ENCODE measurements at places on chromosomes 7 and 10.

GRCh38 chr10:104309980-104310978 lies 28.0 kb downstream of the ITPRIP start:
- peak; percentile 63 for DNase-seq

GRCh38 chr7:41599760-41600159 lies 103.1 kb downstream of the INHBA start:
- no peak for DNase-seq

DNA sequence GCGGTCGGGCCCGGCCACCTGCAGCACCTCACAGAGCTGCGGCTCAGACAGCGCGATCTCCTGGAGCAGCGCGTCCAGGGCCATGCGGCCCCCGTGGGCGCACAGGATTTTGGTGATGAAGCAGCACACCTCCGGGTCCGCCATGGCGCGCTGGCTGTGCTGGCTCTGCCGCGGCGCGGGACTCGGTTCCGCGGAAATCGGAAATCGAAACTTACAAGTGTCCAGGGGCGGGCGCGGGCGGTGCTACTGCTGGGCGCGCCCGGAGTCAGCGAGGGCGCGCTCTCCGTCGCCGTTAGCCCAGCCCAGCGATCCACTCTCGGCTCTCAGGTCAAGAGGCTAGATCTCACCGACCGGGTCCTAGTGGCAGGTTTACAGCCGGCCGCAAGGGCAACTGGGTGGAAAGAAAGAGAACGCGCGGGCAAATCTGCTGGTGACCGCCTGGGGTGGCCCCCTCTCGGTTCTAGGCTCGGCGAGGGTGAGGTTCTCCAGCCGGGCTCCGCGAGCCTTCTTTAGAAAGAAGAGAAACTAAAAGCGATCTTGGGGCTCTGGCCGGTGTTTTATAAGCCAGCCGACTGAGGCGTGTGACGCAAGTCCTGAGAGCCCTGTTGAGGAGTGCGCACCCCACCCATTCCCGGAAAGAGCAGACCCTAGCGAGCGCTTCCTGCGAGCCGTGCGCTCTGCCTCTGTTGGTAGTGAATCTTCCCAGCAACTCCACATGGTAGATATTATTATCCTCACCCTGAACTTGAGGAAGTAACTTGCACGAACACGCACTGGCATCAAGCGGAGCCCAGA lies at the start of gene ZC3HAV1:
Gene ZC3HAV1 (minus strand): TSS at position 533 of the 795 bp plus-strand sequence. CDS start 389 bp downstream, at position 144.
- peak; percentile 83 for DNase-seq

DNA sequence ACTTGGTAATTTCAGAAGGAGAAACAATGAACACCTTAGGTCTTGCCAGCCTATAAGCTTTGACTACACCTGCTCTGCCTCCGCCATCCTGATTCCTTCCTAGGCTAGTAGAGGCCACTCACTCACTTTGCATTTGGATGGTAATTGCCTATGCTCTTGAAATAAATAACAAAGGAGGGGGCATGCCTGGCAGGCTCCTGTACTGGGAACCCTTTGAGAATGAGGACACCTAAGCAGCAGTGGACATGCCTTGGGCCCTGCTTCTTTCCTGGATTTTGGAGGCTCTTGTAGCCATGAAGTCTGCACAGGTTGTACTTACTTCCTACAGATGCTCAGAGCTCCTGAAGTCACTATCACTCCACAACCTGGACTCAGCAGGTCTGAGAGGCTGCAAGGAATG lies 65.8 kb downstream of the BLNK start:
- DNase-seq: no peak

DNA sequence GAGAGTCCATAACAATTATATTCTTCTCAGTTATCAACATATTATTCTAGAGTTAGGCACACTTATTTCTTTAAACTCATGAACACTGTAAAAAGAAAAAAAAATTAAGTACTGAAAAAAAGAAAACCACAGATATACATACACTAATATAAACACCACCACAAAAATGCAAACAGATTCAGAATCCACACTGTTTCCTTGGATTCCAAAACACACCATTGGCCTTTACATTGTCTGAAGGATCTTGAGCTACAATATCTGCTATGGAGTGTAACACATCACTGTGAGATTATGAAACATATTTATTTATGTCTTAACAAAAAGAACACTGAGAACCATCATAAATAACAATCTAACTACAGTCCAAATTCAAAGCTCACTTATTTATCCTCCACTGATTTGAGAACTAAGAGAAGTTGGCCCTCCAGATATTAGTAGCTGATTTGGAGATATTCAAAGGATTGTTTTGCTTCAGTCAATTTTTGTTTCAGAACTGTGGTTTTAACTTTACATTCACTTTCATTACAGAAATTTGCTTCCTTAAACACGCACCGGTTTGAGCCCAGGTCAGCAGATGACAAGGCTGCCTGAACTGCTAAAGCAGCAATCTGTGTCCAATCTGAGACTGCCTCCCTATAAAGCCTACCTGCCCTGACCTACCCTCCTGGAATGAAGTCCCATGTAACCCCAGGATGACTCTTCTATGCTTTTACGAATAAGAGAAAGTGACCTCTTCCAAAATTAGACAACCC lies 47.0 kb upstream of the CDK1 start:
- DNase-seq: no peak

All from uterus (tissue), 4 donors.